ENCODE measurements at places on chromosomes 5 and 9. TPM values are rescaled to one million over a fixed set of nuclear protein-coding genes. Genes with fewer than 3 reads are reported as not detected.

The PAEP gene
- 0.09 TPM for polyA plus RNA-seq

The HRH2 gene
- polyA plus RNA-seq, result 2.1 TPM

The PCDHB4 gene
- polyA plus RNA-seq, result 1.6 TPM

The HSDL2 gene
- polyA plus RNA-seq, result 49.3 TPM

The OBP2A gene
- not detected for polyA plus RNA-seq

The TUSC1 gene
- 13.2 TPM for polyA plus RNA-seq

The SIL1 gene
- polyA plus RNA-seq, result 40.2 TPM

The ARL14EPL gene
- polyA plus RNA-seq, result not detected

The LCN15 gene
- 14.0 TPM for polyA plus RNA-seq

The IGIP gene
- polyA plus RNA-seq, result 9.4 TPM

The IL13 gene
- polyA plus RNA-seq, result 0.07 TPM

The PTGS1 gene
- 9.2 TPM for polyA plus RNA-seq

The EQTN gene
- polyA plus RNA-seq, result 0.34 TPM

The ACSL6 gene
- 2.9 TPM for polyA plus RNA-seq

DNA sequence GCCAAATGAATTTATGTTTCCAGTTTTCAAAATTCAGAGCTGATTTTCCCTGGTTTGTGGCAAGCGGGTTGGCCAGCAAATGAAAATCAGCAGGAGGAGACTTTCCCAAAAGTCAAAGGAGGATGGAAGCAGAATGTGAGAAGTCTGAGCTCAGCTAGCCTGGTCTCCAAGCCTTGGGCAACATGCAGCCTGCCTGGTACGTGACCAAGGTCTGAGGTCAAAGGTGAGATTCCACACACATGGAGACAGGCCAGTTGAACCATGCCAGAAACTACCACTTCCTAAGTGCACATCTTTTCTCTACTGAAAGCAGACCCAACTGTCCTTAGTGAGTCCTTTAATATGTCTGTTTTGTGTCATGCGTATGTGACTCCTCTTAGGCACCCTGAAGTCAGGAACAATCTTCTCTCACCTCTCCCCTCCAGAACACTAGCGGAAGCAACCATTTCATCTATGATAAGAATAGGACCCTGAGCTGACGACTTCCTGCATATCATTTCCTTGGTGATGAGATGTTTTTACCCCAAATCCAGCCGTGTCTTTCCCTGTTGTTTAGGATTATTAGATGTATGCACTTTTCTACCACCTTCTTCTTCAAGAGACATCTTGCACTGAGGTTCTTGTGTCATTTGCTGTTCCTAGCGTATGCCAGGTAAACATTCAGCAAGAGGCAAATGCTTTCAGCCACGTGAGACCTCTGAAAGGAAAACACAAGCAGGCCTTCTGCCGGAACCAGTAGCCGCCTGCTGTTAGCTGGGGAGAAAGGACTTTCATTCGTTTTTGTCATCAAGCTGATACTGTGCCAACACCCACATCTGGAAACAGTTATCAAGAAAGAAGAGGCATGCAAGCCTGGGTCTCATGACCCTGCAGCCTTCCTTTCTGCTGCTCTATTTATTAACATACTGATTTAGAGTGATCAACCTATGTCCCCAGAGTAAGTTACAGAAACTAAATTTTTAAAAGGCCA lies 9.7 kb upstream of the TGFBI start:
- peak; percentile 48 for DNase-seq

GRCh38 chr5:107513337-107514085 lies 157.2 kb downstream of the EFNA5 start:
- no peak for DNase-seq

- no peak for DNase-seq
These were observed 8.7 kb upstream of the PCSK5 start for GRCh38 chr9:75881761-75882160.

DNA sequence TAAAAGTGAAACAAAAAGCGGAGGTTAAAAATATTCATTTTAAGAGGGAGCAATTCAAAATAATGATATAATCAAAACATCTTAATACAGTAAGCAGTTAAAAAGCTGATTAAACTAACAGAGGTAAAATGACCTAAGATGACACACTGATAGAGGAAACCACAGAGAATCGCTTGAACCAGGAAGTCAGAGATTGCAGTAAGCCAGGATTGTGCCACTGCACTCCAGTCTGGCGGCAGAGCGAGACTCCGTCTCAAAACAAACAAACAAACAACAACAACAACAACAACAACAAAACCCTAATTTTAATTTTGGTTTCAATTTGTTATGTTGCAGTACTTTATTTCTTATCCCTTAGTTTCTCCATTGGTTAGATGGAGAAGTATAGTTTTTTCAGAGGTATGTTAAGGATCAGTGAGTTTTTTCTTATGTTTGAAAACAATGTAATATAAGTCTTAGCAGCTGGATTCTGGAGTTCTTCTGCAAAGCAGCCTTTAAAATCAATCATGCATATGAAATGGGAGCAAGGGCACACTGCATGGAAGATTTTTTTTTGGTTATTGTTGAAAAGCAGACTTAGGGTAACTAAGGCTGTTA lies 58.5 kb downstream of the MLANA start:
- no peak for DNase-seq

GRCh38 chr5:123545506-123545905 lies 33.5 kb downstream of the CSNK1G3 start:
- no peak for DNase-seq

- no peak for DNase-seq
These were observed 588 bp upstream of the BRINP1 start for GRCh38 chr9:119369680-119370366.

DNA sequence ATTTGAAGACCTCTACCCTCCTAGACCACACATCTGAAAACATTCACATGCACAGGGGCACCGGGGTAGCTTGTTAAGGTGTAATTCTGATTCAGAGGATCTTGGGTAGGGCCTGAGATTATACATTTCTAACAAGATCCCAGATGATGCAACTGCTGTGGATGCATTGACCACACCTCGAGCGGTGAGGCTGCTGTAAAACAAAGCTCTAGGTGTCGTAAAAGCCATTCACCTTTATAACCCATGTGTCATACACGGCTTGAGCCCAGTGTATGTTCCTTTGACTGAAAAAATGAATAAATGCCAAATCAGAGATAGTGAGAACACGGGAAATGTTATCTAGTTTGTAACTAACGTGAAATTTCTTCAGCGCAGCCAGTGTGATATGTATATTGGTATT lies 1578.2 kb upstream of the WWC1 start:
- DNase-seq, result peak; percentile 24

- no peak for DNase-seq
These were observed 514.2 kb downstream of the BNC2 start for GRCh38 chr9:16356196-16356765.

- DNase-seq, result peak; percentile 78
These were observed 28.5 kb upstream of the MLLT3 start for GRCh38 chr9:20650750-20651299.

GRCh38 chr5:133348406-133348805 lies 263.9 kb downstream of the FSTL4 start:
- no peak for DNase-seq

DNA sequence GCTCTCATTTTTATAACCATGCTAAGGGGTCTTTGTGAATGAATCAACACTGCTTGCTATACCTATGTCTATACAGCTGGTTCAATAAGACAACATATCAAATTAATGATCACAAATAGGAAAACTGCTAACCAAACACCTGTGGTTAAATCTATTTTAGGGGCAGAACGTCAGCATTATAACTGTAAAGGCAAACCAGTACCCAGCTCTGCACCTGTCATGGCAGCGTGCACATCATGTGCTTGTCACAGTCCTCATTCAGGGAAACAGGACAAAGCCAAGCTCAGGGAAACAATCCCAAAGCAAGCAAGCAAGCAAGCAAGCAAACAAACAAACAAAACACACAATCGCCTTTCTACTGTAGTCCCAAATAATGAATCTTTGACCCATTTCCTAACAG lies 277.7 kb upstream of the DAP start:
- DNase-seq, result no peak

DNA sequence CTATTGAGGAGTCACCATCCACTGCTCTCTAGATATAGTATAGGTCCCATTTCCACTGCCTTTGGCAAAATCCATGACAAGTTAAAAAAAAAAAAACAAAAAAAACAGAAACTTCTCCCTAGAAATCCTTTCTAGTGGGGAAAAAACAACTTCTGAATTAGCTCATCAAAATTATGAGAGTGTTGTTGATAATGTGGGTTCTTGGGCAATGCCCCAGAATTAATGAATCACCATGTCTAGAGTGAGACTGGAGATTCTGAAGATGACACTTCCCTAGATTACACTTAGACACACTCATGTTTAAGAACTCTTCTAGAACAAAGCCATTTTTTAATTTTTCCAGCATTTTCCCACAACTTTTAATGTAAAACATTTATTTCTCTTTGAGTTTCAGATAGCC lies 728.0 kb upstream of the C9orf72 start:
- no peak for DNase-seq

DNA sequence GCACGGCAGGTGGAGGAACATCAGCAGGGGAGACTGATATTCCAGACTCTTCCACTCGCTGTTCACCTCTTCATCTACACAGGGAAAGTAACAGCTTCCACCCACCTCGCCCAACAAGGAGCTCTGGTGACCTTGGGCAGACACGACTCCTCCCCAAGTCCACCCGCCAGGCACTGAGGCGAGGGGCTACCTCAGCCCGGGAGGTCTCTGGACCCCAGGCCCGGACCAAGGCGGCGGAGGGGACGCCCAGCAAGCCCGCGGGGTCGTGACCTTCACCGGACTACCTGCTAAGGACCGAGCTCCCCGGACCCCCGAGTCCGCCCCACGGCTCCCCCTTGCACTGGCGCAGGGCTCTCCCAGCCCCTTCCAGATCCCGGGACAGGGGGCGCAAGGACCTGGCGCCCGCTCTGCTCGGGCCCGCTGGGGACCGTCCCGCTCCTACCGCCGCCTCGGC lies 70.2 kb upstream of the LPCAT1 start:
- peak; percentile 37 for DNase-seq

DNA sequence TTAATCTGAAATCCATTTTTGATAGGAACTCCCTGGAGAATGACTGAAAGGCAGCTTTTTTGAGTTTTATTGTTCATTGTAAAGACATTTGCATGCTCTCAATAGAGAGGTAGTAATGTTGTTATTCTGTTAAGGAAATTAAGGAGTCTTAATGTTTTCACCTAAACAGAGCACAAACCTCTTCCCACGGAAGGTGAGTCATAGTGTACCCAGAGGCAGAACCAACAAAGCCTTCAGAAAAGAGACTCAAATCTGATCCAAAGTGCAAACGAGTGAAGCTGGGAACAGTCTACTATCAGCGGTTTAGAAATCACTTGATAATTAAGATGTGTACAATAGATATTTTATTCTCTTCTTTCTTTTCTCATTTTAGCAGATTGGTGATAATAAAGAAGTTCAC lies 470.5 kb downstream of the PLK2 start:
- no peak for DNase-seq

DNA sequence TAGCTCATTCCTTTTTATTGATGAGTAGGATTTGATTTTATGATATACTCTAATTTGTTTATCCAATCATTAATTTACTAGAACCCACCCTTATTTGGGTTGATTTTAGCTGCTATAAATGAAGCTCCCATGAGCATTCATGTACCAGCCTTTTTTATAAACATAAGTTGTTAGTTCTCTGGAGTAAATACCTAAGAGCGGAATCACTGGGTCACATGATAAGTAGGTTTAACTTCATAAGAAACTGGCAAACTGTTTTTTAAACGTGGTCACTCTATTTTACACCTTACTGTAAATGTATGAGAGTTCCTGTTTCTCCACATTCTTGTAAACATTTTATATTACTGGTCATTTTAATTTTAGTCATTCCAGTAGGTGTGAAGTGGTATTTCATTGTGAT lies 364.6 kb downstream of the NPR3 start:
- DNase-seq, result no peak

DNA sequence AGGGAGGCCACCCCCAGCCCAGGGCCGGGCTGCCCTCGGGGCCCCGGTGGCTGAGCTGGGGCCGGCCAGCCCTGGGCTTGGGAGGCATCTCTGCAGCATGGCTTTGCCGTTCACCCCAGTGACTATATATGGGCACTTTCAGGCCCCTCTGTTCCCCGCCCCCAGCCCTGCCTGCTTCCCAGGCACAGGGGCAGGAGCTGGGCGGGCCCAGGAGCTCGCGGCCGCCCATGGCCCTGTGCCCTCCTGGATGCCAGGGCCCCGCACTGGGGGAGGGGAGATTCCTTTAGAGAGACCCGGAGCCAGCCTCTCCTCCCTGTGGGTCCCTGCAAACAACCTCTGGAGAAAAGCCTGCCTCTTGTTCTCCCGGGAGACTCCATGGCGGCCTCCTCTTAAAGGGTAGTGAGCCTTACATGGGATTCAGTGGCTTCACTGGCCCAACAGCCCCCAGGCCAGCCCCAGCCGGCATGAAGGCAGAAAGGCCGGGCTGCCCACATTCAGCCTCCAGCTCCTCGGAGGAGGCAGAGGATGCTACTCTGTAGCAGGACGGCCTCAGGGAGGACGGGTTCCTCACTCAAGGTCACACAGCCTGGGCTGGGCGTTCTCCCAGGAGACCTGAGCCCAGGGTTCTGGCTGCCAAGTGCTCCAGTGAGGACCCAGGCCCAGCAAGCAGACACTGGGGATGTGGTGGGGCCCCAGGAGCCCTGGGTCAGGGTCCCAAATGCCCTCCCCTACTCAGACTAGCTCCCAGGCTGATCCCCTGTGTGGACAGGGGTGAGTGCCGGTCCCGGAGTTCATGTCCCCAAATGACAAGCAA lies 4.1 kb downstream of the NACC2 start:
- no peak for DNase-seq

- no peak for DNase-seq
These were observed 11.2 kb downstream of the IRX2 start for GRCh38 chr5:2740051-2740875.

DNA sequence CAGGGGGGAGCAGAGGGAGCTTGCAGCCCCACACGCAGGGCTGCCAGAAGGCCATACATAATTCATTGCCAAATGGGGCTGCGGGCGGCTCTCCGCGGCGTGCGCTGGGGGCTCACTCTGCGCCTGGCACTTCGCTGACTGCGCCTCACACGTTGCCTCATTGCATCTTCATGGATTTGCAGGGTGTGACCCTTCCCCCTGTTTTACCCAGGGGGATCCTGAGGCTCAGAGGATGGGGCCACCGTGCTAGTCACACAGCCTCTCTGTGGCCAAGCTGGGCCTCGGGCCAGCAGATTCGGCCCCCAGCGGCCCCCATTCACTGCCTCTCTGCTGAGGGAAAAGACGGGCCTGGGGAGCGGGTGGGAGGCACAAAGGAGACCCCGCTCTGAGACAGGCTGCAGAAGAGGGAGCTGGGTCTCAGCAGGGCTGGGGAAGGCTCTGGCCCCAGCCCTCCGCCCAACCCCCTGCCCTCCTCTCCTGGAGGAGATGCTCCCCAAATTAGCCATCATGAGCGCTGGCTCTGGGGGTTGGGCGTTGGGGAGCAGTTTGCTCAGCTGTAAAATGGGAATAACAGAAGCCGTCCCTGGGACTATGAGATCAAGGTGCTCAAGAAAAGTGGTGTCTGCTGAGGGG lies 115.5 kb downstream of the C9orf50 start:
- no peak for DNase-seq
